ENCODE measurements at places on chromosomes 6 and 20. TPM values are rescaled to one million over a fixed set of nuclear protein-coding genes. Genes with fewer than 3 reads are reported as not detected.

- no peak for DNase-seq
Observed at GRCh38 chr20:58375759-58376352, 13.2 kb upstream of the VAPB start.

GRCh38 chr6:116971959-116972358 is 94.9 kb downstream of the RFX6 start:
- DNase-seq, result peak; percentile 3

- DNase-seq, result no peak
Observed at GRCh38 chr6:63998991-63999390, 363.4 kb downstream of the PHF3 start.

DNA sequence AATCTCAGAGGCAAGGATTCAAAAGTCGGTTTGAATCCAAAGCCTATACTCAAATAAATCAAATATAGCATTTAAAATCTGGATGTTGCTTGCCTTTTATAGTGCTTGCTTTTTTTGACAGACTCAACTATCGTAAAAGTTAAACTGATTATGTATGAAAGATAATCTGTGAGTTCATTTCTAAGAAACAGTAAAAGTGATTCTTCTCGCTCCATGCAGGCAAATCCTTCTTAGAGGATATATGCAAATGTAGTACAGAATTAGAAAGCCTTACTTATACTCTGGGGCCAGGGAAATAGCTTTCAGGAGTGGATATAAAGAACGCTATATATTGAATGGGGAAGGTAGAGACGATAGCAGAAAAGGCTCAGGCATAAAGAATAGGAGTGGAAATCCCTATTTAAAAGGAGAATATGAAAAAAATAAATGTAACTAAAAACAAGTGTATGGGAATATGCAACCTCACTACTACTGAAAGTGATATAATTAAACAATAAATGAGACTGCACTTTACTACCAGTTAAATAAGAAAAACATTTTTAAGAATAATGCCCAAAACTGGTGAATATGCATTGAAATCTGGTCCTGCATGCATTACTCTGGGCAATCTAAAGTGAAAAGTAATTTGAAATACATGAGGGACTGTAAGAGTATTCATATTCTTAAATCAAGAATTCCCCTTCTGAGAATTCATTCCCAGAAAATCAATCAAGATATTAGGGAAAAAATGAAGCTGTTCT is 361.8 kb upstream of the PLCB4 start:
- DNase-seq, result no peak

- DNase-seq, result no peak
Observed at GRCh38 chr6:104936766-104937535, 20.0 kb upstream of the LIN28B start.

GRCh38 chr20:62742979-62743776 is 34.5 kb downstream of the NTSR1 start:
- DNase-seq, result no peak

The MAP7 gene
- total RNA-seq, result 3.3 TPM

GRCh38 chr20:3177746-3178485 is 4.6 kb upstream of the LZTS3 start:
- DNase-seq, result no peak

DNA sequence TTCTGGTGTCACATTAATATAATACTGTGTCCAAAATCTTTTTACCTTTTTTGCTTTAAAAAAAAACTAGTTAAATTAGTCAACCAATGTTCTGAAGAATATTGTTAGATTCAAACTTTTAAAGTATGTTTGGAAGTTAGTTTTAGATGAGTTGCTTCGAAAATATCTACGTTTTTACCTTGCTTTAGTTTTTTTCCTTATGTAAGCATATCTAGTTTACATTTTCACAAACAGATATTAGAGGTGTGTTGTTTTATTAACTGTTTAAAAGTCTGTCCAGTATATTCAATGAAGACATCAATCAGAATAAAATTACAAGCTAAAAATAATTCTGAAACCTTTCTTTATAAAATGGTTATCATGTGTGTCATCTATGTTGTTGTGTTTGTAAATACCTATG is 375.0 kb upstream of the BTBD3 start:
- no peak for DNase-seq

DNA sequence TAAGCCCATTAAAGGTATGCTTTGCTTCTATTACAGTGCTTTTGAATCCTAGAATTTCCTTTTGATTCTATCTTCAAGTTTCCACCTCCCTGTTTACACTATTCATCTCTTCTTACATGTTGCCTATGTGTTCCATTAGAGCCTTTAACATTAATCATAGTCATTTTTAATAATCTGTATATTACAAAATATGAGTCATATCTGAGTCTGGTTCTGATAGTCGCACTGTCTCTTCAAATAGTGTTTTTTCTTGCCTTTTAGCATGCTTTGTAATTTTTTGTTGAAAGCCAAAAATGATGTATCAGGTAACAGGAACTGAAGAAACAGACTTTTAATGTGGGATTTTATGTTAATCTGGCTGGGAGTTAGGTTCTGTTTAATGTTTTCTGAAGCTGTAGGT is 68.4 kb downstream of the DNAAF9 start:
- no peak for DNase-seq

The CCN6 gene
- not detected for total RNA-seq

DNA sequence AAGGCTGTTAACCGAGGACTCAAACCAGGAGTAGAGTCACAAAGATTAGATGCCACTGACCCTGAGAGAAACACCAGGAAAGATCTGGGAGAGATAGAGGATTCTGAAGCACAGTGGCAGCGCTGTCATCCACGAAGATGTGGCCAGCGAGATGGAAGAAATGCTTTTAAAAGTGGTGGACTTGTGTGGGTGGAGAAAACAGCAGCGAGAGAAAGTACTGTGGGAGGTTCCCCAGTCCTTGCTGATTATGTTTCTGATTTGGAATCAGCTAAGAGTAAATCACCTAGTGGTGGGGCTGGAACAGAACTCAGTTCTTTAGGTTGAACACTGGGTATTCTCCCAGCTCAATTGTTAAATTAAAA is 435 bp upstream of the ZNF322 start:
- peak; percentile 26 for DNase-seq

DNA sequence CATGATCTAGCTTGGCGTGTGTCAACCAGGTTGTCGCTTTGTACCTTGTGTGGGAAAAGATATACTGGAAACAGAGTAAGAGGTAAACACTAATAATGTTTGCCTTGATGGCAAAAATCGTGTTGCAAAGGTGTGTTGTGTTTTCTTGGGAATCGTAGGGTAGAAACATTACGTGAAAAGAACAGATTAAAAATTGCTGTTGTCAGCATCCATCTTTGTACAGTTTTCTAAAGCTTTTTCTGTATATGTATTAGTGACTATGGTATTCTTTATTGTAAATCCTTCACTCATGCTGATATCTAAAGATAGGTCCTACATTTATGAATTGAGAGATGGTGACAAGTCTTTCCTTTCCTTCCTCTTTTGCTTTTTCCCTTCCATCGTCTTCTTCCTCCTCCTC is 116.9 kb downstream of the RPS12 start:
- DNase-seq, result no peak

DNA sequence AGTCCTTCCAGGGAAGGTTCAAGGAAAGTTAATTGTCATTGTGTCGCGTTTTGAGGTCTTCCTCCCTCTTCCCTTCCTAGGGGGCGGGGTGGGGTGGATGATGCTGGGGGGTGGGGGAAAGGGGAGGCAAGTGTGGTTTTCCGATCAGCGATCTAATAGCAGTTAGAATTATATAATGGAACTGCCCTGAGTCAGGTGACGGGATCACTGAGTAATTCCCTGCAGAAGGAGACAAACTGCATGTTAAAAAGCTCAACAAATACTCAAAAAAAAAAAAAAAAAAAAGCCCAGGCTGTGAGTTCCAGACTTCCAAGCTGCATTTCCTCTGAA is 240.4 kb downstream of the PHACTR1 start:
- DNase-seq, result no peak

GRCh38 chr6:22057962-22058361 is 238.9 kb downstream of the PRL start:
- peak; percentile 45 for DNase-seq

DNA sequence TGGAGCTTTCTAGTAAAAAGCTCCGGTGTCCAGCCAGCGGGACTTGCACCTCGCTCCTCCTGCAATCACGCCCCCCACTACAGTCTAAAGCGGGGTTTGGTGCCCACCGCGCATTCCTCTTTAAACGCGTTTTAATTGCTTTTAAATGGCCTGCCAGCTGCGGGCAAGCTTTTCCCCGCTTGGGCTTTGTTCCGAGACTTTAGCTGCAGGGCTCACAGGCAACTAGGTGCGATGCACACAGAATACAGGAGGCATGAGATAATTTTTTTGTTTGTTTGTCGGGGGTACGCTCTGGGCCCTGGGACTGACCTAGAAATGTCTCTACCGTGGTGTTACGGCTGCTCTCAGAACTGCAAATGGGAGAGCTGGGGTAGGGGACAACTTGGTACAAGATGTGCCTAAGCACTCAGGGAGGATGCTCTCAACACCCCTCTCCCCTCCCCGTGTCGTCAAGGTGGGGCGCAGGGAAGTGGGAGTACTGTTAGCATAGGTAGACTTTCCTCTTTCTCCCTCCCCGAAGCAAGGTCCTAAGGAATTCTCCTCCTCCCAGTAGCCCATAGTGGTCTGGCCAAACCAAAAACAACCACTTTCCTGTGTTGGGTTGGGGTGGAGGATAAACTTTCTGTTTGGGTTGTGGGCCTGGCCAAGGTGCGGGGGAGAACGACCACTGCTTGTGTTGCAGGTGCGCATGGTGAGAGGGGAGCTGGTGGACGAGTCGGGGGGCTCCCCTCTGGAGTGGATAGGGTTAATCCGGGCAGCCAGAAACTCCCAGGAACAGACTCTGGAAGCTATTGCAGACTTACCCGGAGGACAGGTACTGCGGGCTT is 1.6 kb downstream of the PRDM13 start:
- DNase-seq, result no peak

All from astrocyte (in vitro differentiated cells and primary cell).